ENCODE measurements at places on chromosomes 1 and 21.

GRCh38 chr1:184889166-184889565 is 85.1 kb downstream of the NIBAN1 start:
- no peak for DNase-seq

DNA sequence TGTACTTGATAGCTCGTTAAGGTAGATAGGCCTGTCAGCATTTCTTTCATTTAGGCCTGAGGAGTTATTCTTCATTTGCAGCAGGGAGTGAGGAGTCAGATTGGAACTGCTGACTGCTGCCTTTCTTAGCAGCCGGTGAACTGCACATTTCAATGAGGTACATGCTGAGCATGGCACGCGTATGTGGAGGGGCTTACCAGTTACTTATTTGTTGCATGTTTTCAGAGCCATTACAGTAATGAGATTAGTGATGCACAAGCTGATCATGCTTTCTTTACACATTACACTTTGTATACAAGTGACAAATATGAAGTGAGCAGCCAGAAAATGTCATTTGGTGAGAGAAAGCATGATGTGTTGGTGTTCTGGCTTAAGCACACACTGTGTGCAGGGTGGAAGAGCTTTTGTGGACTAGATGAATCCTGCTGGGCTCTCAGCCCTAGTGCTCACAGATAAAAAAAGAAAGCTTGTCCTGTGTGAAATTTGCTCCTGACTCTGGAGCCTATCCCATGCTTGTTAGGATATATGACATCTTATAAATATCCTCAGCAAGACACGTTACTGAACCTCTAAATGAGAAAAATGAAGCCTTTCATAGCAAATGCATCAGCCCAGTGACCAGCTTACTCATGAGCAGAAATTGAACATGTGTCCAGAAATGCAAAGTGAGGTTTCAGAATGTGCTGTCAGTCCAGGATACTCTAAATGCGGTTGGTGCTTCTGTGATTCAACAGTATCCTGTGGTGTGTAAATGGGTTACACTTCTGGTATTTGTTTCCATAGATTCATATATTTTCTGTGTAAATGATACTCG is 574.7 kb upstream of the ADGRL2 start:
- no peak for DNase-seq

DNA sequence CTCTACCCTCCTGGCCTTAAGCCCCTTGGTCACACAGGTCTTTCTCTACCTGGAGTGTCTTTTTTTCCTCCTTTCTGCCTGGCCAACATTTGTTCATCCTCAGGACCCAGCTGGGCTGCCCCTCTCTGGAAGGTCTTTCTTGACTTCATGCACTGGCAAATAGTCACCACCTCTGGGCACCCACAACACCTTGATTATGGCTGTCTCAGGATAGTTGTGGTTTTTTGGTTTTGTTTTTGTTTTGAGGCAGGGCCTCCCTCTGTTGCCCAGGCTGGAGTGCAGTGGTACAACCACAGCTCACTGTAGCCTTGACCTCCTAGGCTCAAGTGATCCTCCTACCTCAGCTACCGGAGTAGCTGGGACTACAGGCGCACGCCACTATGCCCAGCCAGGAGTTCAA is 10.8 kb downstream of the RPS6KA1 start:
- DNase-seq: no peak

DNA sequence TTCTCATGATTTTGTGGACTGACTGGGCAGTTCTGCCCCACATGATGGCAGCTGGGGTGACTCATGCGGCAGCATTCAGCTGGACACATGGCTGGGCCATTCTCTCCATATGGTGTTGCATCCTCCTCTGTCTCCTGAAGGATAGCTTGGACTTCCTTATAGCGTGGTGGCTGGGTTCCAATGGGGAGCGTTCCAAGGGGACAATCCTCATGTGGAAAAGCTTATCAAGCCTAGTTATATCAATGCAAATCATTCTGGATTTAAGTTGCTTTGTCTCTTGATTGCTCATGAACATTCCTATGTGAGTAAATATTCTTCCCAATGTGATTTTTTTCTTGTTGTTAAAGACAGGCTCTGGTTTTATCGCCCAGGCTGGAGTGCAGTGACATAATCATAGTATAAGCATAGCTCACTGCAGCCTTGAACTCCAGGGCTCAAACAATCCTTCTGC is 13.2 kb upstream of the SLC2A1 start:
- no peak for DNase-seq

GRCh38 chr1:193944454-193944853 is 758.0 kb upstream of the B3GALT2 start:
- no peak for DNase-seq

DNA sequence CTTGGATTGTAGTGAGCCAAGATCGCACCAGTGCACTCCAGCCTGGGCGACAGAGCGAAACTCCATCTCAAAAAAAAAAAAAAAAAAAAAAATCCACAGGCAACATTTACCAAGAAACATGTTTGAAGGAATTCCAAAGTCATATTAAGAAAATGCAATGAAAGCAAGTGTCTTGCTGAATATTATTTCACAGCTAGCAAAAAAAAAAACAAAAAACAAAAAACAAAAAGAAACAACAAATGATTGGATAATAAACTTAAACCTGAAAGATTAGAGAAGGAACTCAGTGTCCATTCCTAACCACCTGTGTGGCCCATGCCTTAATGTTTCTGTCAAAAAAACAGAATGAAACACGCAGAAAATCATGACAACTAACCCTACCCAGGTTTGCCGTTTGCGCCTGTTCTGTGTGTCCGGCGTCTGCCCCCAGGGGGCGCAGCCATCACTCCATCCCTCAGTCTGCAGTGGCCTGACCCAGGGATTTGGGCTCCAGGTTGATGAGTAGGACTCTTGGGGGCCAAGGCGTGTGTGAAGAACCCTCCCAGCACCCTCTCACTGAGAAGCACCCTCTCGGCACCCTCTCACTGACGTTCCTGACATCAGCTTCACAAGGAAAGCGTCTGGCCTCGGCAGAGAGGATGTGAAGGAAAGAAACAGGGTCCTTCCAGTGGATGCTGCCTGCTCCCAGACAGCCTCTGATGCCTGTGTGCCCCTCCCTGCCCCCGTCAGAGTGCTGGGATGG is 19.2 kb upstream of the PTTG1IP start:
- DNase-seq: peak; percentile 65

- DNase-seq: no peak
Observed at GRCh38 chr1:1287288-1288110, 7.3 kb downstream of the SCNN1D start.

DNA sequence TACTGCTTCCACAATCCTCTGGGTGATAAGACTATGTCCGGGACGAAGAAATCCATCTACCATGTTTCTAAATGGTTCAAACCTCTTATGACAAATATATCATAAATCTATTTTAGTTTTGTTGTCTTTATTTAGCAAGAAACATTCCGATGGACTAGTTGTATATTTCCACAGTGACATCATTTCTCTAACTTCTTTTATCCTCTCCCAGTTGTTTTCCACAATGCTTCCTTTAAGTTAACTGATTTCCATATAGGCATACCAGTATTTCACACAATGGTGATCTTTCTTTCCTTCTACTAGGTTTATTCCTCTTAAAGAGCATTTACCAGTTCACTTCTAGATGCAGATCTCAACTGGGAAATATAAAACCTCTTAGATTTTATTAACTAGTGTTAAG is 44.8 kb downstream of the USP1 start:
- no peak for DNase-seq

GRCh38 chr1:86389307-86389706 is 6.8 kb downstream of the ODF2L start:
- no peak for DNase-seq

DNA sequence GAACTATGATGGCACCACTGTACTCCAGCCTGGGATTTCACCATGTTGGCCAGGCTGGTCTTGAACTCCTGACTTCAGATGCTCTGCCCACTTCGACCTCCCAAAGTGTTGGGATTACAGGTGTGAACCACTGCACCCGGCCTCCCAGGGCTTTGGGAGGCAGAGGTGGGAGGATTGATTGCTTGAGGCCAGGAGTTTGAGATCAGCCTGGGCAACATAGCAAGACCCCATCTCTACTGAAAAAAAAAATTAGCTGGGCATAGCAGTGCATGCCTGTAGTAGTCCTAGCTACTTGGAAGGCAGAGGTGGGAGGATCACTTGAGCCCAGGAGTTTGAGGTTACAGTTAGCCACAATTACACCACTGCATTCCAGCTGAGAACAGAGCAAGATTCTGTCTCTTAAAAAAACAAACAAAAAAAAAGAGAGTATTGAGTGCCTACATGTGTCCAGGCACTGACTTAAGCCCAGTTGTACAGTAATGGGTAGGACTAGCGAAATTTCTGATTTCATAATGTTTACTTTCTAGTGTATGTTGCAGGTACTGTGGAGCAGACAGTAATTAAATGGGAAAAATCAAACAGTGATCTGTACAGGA is 4.2 kb downstream of the MANEAL start:
- DNase-seq: no peak

DNA sequence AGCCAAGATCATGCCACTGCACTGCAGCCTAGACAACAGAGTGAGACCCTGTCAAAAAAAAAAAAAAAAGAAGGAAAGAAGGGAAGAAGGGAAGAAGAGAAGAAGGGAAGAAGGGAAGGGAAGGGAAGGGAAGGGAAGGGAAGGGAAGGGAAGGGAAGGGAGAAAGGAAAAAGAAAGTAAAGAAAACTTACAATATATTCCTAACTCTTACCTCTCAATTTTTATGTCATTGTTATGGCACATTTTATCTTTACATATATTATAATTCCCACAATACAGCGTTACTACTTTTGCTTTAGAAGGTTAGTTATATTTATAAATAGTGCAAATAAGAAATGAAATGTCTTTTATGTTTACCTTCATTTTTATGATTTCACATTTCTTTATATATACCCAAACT is 358.7 kb downstream of the HHIPL2 start:
- no peak for DNase-seq

DNA sequence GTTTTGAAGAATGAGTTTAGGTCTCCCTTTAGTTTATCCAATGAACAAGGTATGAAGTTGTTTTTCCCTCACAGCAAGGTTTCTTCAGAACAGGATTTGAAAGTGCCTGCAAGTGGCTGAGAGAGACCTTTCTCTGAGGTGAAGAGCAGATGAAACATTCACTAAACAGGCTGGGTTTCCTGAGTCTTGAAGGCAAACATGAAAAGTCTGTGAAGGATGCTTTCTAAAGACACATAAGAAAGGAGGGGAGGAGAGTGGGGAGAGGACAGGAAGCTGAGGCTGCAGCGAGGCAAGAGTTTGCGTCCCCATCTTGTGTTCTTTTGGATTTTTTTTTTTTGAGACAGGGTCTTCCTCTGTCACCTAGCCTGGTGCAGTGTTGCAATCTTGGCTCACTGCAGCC is 95.7 kb upstream of the SIM2 start:
- DNase-seq: no peak

DNA sequence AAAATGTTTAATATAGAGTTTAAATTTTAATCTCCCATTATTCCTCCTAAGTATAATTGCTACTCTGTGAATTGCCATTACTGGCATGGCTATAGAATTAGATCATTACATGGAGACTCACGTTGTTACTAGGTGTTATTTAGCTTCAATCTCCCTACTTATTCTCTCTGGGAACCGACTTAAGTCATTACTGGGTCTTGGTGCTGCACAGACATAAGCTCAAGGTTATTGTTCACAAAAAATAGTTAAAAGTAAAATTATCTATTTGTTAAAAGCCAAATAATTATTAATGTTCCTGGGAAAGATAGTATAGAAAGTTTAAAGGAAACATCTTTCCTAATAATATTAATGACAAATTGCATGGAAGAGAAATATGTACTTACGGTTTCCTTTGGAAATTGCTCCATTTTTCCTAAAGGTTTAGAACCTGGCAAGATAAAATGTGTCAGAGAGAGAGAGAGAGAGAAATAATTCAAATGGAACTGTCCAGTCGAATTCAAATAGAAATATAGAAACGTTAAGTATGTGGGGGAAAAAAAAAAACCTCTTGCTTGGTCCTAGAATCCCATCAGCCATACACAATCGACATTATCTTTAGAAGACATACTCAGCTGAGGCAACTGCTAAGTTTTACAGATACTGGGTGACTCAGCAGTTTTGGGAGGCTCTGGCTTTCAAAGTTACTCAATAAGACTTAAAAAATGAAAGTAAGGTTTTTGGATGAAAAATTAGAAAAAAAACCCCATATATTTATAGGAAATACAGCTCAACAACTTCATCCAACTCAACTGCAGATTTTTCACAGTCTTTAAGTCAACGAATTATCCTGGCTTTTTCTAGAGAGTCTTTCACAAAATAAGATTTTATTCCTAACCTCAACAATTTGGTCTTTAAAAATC is at the start of gene SPTA1:
Gene SPTA1, minus strand, starts transcription at position 605 of the 899 bp plus-strand sequence. Its CDS starts 198 bp downstream, at position 407.
- DNase-seq: no peak

DNA sequence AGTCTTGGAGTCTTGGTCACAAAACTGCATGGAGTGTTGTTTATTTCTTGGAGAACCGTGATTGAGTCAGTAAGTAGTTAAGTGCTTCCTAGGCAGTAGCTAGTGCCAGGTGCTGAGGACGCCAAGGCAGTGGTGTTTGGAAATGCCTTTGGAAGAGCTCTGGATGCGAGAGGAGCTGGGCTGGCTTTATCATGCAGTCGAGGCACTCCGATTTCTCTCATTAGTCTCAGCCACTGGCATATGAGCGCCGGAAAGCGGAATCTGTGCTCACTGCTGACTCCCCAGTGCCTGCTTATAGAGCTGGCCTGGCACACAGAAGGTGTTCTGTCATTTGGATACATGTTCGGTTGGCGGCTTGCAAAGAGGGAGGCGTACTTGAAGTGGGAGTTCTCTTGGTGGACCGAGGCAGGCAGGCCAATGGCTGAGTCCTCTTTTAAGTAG is 3.6 kb downstream of the TENT5C start:
- no peak for DNase-seq

- DNase-seq: no peak
Observed at GRCh38 chr1:44594353-44594752, 79.9 kb downstream of the TMEM53 start.

DNA sequence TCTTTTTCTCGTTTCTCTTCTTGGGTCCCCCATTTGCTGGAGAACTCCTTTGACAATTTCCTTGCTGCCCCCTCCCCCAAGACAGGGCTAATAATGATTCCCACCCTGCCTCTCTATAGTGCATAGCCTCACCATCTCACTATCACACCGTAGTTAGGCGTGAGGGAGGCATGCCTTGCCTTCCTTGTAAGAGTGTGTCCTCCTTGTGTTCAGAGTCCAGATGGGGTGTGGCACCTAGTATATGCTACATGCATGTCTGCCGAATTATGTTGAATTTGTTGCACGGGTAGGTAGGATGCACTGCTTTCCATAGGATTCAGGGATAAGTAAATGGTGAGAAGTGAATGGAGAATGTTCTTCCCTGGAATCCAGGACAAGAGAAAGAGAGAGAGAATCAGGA is 219.4 kb downstream of the TNR start:
- DNase-seq: no peak

GRCh38 chr1:164689672-164690511 is 130.9 kb downstream of the PBX1 start:
- DNase-seq: no peak
